ENCODE measurements at places on chromosomes 3 and 15.

DNA sequence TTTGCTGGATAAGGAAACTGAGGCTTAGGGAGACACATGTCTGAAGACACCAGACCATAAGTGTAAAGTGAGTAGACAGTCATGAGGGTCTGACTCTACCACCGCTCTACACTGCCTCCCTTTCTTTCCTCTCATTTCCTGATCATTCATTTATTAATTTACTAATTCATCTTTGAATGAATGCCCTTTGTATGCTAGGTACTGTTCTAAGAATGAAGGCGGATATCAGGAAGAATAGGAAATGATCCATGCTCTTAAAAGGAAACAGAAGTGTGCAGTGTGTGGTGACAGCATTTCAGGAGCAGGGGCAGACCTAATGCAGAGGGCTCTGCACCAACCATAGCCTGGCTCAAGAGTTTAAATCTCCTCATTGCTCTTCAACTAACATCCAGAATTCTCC is 31.8 kb upstream of the PSMD6 start:
- no peak for DNase-seq

DNA sequence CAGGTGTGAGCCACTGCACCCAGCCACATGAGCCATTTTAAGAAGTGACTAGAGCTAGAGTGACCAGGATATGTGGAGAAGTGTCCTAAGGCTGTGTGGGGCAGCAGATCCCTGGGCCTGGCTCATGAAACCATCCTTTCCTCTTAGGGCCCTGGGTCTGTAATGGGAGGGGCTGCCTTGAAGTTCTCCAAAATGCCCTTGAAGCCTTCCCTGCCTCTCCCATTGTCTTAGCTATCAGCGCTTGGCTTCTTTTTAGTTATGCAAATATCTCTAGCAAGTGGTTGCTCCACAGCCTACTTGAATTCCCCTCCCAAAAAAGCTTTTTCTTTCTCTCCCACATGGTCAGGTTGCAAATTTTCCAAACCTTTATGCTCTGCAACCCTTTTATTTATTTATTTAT is 112.4 kb upstream of the SPATA16 start:
- DNase-seq, result no peak

- no peak for DNase-seq
Measured at GRCh38 chr3:133366921-133367320, 32.9 kb upstream of the BFSP2 start.

GRCh38 chr3:9278498-9278897 is 29.1 kb upstream of the SRGAP3 start:
- DNase-seq, result no peak

GRCh38 chr3:83873550-83873949 is 1085.2 kb upstream of the CADM2 start:
- DNase-seq, result no peak

DNA sequence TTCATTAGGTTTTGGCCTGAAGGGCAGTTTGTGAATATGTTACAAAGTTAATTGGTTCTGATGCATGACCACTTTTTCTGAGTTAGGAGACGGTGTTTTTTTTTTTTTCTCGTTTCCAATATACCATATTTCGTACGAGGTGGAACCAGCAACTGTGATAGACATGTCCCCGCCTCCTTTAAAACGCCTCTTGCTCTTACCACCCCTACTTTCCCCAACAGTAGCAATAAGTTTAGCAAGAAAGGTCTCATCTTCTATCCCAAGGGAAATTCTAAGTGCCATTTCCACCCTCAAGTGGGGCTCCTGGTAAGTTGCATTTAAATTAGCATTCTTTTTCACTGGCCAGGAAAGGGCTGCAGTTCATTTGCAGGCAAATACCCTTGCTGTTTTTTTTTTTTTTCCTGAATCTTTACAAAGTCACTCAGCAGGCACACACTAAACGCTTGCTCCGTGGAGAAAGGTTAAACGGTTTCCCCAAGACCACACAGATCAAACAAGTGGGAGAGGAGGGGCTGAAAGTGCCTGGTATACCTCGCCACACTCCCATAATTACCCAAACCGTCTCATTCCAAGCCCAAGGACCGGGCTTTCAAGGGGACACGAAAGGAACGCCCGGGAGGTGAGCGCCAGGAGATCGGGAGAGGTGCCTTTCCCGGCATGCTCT is 39.5 kb upstream of the MGA start:
- DNase-seq, result no peak

DNA sequence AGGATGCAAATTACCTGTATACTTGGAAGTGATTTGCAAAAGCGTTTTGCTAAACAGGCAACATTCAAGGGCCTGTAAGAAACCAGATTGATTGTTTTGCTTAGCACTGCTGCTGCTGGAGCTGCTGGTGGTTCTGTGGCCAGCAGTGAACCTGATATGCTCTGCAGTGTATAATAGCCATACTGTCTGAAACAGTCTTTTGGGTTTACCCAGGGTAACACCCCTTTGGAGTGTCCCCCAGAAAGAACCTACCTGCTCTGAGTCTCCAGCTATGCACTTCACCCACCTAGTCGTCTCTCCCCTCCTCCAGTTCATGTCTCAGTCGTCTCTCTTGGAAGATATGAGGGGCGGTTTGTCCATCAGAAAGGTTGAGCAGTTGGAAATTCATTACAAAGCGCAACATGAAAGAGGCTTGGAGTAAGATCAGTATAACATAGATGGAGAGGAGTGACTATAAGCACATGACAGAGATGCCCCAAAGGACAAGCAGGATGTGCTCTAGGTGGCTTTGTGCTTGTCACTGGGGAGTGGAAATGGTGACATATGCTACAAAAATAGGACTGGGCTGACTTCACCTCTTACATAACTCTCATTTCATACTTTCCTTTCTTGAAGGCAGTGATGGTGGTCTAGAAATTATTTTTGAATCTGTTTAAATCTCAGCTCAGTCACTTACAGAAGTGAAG is 3.8 kb downstream of the MKRN2 start:
- DNase-seq, result no peak

- DNase-seq, result no peak
Measured at GRCh38 chr3:175445741-175446140, 586.6 kb downstream of the NAALADL2 start.

DNA sequence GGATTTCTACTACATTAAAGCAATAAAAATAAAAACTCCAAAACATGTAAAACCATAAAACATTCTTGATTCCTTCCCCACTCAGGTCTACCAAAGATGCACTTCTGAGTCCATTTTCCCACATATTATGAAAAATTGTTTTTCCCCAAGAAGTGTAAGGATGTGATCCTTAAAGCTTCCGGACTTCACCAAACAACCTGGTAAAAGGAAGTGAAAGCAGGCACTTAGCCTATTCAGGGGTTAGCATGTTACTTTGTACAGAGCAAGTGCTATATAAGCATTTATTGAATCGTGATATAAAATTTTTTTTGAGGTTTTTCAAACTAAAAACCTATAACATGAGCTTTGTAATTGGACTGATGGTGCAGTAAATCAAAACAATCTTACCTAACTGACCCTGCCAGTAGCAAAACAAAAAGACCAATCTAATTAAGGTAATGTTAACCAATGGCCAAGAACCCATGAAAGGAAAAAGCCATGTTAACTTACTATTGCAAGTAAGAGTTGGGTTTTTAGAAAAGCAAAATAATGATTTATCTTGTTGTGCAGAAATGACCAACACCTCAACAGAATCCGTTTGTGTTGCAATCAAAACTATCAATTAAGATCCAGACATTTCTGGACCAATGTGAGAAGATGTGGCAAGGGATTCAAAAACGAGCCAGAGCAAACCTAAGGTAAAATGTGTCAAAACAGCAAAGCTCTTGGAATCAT is 1.8 kb downstream of the SETD2 start:
- DNase-seq, result no peak

DNA sequence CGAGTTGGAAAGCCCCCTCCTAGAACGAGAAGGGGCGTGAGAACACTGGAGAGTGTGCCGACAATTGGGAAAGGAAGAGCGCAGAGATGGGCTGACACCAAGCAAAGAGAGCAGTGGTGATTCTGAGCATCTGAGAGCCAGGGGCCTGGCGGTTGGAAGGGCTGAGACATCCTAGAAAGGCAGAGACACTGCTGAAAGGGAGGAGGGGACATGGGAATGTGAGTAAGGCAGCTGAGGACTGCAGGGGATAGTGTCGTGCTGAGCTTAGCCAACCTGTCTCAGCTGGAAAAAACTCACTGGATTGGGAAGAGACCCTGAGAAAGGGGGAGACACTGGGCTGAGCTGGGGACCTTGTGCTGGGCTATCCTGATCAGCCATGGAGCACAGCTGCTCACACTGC is 58.1 kb upstream of the SLC6A6 start:
- DNase-seq, result no peak

GRCh38 chr3:103873021-103873420 is 1438.2 kb downstream of the ZPLD1 start:
- no peak for DNase-seq

GRCh38 chr3:42025370-42026138 is 63.7 kb upstream of the ULK4 start:
- DNase-seq, result peak; percentile 54

GRCh38 chr3:128051459-128051836 is 789 bp upstream of the SEC61A1 start:
- DNase-seq, result no peak

DNA sequence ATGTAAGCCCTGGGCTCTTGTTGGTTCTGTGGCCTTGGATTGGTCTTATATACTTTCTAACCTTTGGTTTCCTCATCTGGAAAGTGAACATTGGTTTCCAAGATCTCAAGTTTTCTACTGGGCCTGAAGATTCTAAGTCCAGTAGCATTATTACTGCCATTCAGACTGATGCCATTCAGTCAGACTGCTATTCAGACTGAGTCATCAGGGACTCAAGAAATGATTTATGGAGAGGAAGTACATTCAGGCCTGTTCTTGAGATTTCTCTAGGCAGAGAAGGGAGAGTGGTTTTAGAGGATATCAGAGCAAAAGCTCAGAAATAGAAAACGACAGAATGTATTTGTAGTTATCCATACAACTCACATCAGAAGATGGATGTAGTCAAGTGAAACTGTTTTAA is 557.2 kb downstream of the NR2F2 start:
- DNase-seq, result peak; percentile 20

DNA sequence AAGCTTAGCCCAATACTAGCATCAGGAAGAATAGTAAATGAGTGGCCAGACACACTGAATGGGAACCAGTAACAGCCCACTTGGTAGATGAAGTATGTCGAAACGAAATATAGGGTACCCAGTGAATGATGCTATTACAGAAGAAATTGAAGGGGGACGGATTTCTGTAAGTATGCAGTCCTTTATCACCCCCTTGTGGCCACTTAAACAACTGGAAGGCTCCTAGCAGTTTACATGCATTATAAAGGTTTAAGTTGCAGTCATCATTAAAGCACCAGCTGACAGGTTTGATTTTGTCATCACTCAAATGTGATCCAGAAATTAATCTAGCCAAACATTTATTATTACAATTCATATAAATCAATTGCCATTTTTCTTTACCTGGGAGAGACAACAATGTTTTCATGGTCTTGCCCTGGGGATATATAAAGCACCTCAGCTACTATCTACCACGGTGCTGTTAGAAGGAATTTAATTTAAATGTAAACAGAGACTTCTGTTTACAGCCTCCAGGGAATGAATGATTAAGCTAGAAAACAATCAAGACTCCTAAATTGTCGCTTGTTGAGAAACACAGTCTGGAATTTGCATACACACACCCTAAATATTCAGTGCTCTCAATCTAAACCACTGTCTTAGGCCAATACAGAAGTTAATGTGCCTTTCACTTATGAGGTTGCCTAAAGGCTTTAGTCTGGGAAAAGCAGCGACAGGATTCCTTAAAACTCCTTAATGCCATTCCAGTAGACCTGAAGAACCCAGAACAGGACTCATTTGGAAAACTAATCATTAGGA is 7.8 kb downstream of the EIF1B start:
- peak; percentile 62 for DNase-seq

DNA sequence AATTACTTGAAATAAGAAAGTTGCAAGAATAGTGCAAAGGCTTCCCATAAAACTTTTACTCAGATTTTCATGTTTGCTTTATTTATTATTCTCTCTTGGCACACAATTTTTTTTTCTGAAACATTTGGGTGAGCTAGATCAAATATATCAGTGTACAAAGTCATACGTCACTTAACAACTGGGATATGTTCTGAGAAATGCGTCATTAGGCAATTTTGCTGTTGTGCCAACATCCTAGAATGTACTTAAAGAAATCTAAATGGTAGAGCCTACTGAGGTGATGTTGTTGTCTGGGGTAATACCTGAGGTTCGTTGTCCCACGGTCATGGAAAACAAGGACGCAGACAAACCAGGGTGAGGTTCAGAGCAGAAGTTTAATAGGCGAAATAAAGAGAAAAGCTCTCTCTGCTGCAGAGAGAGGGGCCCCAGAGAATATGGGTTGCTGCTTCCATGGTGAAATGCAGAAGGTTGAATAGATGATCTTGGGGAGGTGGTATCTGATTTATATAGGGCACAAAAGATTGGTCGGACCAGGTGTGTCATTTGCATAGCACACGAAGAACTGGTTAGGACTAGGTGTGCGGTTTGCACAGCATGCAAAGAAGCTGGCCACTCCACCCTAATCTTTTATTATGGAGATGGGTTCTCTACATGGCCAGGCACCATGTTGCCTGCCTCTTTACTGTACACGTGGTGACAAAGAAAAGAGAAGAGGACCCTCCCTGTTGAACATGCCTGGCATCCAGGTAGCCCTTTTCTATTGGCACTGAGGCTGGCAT is 8.8 kb upstream of the GRAMD1C start:
- no peak for DNase-seq

DNA sequence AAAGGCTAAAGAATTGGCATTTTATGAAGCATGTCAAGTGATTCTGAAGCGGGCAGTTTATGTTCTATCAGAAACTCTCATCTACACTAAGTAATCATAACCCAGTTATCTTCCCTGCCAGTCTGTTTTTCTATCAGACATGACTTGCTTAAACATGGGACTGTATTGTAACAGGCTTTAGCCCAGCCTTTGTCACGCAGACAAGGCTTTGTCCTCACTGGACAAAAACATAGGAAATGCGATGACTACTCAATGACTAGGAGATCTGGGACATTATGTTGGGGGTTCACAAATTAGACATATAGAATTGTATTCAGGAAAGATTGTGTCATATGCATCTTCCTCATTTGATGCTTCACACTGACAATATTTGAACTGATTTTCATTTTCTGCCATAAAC is 115.5 kb downstream of the GADL1 start:
- DNase-seq, result no peak

DNA sequence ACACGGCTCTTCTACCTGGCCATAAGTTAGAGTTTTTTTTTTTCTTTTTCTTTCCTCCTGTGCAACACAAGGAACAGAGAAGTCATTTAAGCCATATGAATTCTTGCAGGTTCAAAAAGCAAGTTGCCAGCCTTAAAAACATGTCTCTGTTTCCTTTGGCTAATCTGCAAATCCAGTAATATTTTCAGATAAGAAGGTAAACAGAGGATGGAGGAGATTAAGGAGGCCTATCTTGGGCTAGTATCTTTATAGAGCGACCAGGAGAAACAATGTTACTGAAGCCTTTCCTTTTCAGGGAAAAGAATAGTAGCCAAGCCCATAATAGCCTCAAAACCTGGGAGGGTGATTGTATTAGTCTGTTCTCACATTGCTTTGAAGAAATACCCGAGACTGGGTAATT is 20.9 kb upstream of the LMCD1 start:
- DNase-seq, result no peak

DNA sequence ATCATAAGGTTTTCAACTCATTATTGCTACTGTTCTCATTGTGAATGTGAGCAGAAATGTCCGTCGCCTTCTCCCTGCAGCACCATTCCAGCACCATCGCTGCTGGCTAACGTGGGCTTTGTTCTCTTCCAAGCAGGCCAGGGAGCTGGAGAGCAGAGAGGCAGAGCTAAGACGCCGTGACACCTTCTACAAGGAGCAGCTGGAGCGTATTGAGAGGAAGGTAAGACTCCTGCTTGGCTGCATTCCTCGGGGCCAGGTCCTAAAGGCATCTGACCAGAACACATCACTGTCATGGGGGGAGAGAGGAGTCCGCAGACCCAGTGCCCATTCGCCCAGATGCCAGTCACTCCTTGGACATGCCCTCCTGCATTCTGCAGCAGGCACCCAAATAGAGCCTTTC is 130.4 kb upstream of the PLXNA1 start:
- no peak for DNase-seq

All from KG1 (cell line).